ENCODE measurements at places on chromosomes 13 and 19.

GRCh38 chr13:39457274-39457673 lies 145.7 kb downstream of the LHFPL6 start:
- no peak for DNase-seq

DNA sequence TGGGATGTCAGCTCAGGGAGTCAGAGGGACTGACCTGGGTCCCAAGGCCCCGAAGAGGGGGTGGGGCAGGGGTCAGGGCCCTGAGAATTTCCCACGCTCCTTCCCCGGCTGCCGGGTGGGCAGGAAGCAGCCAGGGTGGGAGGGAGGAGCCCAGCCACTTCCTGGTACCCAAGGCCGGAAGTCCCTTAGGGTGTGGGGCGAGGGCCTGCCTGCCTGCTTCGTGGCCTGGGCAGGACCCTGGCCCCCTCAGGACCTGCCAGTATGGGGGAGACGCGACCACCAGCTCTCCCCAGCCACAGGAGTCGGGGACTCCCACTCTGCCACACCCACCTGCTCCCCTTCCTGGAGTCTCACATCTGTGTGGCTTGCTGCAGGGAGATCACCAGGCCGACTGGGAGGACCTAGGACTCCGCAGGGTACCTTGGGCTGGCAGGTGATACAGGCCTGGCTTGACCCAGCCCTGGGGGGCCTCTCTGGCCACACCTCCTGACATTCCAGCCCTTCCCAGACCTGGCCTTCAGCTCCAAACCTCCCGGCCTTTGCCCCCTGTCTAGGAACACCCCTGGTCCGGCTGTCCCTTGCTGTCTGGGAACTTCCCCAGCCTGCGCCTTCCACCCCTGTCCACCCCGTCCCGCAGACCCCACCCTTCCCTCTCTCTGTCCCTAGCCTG lies 9.8 kb upstream of the CIRBP start:
- DNase-seq = peak; percentile 62

- peak; percentile 41 for DNase-seq
Observed at GRCh38 chr13:113930671-113931637, 42.9 kb downstream of the C13orf46 start.

- no peak for DNase-seq
Observed at GRCh38 chr19:34145741-34146202, 26.5 kb upstream of the LSM14A start.

GRCh38 chr19:1657746-1658145 lies 5.3 kb upstream of the TCF3 start:
- DNase-seq = no peak

DNA sequence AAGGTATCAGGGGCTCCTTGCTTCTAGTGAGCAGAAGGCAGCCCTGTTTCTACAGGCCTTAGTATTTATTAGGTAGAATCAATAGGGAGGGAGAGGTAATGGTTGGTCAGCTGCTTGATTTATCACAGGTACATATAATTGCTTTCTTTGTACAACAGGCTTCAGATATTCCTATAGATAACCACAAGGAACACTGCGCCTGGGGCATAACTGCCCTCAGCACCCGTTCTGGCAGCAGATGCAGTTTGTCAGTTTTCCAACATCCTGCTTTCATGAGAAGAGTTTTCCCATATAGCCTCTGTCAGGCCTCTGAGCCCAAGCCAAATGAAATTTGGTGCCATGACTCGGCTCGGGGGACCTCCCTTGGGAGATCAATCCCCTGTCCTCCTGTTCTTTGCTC lies 12.4 kb upstream of the ZNF486 start:
- DNase-seq = no peak

DNA sequence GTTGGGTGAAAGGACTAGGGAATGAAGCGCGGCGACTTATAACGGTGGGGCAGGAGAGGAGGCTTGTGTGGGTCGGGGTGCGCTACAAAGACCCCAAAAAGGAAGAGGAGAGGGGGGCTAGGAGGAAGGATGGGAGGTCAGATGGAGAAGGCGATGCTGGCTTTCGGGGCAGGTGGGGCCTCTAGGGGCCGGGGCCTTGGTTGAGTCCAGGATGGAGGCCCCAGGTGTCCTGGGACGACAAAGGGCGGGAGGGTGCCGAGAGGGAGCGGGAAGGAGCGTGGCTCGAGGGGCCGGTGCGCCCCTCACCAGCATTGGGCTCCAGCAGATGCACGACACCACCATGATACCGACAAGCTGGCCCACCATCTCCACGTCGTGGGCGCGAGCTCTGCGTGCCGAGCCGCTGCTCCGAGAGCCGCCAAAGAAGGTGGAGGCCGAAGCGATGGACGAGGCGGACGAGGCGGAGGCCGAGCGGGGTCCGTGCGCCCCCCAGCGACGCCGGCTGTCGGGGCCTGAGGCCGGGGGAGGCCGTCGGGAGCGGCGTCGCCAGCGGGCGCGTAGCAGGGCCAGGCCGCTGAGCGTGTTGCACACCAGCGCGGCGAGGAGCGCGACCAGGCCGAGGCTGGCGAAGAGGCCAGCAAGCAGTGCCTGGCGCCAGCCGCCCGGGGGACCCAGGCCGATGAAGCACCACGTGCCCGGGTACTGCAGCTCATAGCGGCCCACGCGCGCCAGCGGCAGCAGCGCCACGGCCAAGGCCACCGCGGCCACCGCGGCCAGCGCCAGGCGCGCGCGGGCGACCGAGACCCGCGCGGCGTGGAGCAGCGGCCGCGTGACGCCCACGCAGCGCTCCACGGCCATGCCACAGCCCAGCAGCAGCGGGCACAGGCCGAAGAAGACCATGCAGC lies 1.8 kb downstream of the PTGER1 start:
- no peak for DNase-seq

- no peak for DNase-seq
Observed at GRCh38 chr13:65064967-65065366, 2165.2 kb downstream of the PCDH9 start.

DNA sequence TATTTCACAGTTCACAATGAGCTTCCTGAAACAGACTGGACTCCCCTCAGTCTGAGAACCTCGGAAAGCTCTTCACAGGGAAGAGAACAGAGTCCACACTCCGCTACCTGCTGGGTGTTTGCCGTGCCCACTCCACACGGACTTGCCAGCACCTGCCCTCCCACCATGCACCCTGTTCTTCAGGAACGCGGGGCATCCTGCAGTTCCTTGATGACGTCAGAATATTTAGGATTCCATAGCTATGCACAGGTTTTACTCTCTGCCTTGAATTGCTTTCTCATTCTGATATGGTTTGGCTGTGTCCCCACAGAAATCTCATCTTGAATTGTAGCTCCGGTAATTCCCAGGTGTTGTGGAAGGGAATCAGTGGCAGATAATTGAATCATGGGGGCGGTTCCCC lies 74.4 kb upstream of the FARP1 start:
- no peak for DNase-seq

GRCh38 chr19:18871543-18871942 lies 24.4 kb downstream of the CERS1 start:
- no peak for DNase-seq

DNA sequence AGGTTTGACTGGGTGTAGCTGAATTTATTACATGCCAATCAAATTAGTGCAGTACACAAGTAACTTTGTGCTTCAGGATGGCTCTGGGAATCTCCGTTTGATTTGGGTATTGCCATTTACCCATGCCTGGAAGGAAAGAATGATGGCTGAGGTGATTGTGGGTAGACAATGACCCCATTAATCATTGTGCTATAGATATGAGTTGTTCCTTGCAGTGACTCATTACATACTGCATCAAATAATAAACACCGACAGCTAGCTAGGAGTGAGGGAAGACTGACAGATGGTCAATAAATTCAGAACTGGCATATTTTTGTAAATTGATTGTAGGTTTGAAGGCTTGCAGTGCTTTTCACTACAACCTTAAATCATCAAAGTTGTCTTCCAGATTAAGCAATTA lies 1069.5 kb downstream of the DIAPH3 start:
- DNase-seq = no peak

DNA sequence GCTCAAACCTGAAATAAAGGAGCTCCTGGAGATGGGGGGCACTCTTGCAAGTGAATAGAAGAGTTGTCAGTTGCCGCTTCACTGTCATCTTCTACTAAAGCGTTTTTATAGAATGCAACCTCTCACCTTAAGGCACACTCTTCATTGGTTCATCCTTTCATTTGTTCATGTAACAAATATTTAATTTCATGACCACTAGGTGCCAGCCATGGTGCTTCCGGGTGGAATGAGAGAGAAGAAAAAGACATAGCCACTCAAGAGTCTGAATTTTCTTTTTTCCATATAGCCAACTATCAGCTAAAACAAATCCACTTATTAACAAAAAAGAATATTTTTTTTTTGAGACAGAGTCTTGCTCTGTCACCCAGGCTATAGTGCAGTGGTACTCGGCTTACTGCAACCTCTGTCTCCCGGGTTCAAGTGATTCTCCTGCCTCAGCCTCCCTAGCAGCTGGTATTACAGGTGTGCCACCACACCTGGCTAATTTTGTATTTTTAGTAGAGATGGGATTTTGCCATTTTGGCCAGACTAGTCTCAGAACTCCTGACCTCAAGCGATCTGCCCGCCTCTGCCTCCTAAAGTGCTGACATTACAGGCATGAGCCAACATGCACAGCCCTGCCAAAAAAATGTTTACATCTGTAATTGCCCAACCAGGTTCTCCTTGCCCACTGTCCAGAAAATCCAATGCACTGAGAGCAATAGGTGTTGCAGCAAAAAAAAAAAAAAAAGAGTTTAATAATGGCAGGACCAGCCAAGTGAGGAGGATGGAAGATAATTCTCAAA lies 22.1 kb upstream of the SACS start:
- no peak for DNase-seq

- DNase-seq = no peak
Observed at GRCh38 chr19:17659996-17660395, 28.2 kb downstream of the UNC13A start.

DNA sequence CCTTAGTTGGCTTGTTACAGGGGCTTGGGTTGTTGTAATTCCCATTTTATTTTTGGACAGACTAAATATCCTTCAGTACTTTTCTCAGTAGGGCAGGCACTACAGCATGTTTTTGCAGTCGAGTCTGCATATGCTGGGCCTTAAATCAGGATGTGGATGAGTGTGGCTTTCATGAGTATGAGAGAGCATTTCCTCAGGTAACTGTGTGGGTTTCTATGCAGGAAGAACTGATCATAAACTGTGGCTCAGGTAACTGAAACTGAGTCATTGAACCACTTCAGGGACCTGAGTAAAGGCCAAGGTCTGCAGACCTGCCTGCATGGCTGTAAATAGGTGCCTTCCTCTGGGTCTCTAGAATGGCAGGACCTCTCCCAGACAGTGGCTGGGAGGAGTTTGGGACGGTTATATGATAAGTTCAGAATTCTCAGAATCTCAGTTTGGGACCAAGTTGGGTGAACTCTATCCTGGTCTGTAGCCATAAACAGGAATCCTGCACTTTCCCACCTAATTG lies 112.1 kb downstream of the ZNF737 start:
- DNase-seq = no peak

GRCh38 chr19:18865973-18866799 lies 29.8 kb downstream of the CERS1 start:
- DNase-seq = peak; percentile 47

GRCh38 chr13:101979825-101980224 lies 422.0 kb downstream of the FGF14 start:
- DNase-seq = no peak

GRCh38 chr19:51559240-51559639 lies 11.8 kb upstream of the ZNF175 start:
- DNase-seq = no peak

DNA sequence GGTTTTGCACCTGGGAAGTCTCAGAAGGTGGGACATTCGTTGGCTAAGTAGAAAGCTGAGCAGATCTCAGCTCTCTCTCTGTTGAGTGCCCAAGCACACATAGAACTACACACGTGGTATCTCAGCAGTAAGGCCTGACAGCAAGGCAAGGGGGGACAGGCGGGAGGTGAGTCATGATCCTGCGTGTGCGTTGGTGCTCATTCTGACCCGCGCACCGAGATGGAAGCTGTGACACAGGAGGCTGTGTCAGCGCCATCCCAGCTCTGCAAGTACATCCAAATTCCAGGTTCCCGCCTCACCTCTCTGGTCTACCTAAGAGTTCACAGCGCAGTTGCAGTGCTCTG lies 135.7 kb downstream of the USP12 start:
- no peak for DNase-seq

All from activated T-helper 1 cell treated with Interleukin-2 at 50 U/mL for 16 hours (primary cell).